ENCODE measurements at places on chromosomes 7 and 10.

- DNase-seq, result no peak
These were observed 370.8 kb downstream of the CDC14C start for GRCh38 chr7:49295146-49295545.

GRCh38 chr7:66549466-66549865, 79.2 kb upstream of the KCTD7 start:
- DNase-seq, result no peak

DNA sequence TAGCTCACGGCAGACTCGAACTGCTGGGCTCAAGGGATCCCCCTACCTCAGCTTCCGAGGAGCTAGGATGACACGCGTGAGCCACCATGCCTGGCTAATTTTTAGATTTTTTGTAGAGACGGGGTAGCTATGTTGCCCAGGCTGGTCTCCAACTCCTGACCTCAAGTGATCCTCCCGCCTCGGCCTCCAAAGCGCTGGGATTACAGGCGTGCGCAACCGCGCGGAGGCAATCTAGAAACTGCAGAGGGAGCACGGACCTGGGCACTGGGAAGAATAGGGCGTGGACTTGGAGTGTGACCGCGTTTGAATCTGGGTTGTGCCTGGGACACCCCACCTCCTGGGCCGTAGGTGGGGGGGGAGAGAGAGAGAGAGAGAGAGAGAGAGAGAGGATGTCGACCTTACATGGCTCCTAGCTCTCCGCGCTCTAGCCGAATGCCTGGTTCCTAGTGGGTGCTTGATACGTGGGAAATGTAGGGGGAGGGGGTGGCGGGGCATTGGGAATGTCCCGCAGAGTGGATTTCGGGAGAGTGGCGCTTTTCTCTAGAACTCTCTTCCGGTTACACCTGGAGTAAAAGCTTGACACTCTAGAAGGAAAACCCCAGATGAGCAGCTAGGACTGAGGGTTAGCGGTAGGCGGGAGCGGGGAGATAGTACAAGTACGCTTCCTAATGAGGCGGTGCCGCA, 1.2 kb upstream of the MAP3K8 start:
- no peak for DNase-seq

DNA sequence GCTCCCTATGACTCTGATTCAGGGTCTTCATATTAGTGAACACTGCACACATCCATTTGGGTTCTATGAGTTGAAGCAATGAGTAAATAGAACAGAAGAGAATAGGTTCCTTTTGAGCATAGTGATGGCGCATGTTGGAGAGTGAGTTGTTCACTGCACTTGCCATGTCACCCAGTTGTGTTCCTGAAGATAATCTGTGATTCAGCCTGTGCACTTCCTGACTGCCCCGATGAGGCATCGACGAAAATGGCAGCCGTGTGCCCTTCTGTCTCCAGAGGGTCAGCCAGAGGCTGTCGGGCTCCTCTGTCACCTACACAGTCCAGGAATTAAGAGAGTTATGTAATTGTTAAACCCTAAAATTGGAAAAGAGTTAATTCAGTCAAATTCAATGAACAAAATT, 94.7 kb downstream of the GALNT11 start:
- no peak for DNase-seq

DNA sequence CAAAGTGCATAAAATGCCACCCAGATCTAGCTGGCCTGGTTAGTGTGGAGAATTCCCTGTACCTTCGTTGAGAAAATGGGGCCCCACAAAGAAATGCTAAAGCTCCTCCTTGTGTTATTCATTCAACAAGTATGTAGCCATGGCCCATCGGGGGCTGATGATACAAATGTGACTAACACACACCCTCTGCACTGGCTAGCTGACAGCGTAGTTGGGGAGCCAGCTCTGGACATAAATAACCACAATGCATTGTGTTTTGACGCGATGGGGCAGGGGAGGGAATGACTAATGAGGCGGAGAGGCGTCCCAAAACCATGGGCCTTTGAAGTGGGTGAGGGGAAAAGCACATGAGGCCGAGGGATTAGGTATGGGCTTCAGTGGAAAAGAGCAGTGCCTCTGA, 28.2 kb upstream of the ASL start:
- DNase-seq, result no peak

DNA sequence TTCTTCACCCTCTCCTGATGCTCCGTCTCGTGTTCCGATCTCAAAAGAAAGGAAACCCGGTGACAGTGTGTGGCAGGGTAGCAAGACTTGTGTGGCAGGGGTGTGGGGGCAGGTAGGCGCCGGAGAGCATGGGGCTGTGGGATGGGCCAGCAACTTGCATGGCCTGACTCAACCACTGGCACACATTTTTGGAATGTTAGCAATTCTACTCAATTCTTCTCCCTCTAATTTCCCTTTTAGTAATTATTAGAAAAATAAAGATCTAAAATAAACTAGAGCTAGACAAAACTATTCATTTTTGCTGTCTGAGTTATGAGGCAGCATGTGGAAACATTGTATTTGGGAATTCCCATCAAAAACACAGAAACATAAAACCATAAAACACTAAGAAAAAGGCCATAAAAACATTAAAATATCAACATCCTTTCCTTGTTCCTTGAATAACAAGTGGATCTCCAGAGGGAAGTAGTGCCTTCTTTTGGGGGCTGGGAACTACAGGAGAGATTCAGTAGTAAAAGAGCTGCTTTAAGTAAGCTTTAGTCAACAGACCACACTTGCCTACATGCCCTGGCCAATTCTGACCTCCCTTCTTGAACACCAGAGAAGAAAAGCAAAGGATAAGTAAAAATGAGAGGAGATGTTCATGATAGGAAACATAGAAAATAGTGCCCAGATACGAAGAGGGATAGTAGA, 21.8 kb downstream of the SEMA3C start:
- no peak for DNase-seq

DNA sequence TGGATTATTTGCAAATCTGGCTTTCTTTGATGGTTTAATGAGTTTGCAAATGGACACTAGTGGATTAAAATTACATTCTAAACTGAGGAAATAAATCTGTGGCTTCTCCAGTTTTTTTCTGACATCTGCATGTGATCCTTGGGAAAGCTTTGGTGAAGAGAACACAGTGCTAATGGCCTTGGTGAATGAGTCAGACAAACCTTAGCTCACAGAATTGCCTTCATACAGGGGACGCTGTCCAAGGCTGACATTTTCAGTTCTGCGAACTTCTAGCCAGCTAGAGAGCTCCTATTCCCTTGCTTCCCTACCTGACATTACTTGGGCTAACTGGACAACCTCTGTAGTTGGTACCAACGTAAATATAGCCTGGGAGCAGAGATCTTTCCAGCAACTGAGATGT, 21.2 kb downstream of the BMPER start:
- DNase-seq, result no peak

DNA sequence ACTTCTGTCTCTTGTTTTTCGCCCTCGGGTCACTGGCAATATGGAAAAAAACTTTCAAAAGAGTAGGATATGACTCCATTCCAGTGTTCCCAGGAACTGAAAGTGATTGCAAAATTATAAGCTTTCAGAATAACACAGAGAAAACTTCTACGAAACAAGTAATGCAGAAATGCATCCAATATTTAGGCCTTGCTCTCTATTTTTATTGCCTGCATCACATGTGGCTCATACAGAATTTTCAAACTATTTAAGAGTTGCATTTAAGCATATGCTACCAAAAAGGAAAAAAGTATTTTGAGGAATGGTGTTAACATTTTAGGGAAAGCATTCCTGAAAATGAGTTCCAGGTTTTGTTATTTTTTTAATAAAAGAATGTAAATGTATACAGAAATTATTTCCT, 228.0 kb downstream of the CACNB2 start:
- DNase-seq, result no peak

DNA sequence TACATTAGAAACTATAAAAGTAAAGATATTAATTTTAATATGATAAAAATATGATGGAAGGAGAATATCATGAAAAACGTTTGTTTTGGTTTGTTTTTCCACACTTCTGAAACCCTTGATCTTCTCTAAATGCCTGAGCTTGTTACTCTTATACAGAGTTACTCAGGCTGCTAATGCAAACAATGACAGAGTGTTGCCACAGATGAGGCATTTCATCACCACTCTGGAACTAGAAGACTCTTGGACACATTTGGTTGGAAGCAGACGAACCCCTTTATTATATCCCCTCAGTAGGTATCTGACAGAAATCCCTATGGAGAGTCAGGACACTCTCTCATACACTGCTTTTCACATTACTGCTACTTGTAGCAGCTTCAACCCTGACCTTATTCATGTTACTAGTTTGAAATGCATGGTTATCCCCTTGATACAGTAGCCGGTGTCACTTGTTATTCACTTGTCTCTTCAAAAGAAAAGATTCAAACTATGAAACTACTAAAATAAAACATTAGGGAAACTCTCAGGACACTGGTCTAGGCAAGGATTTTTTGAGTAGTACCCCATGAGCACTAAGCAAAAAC, 66.9 kb downstream of the SEMA3C start:
- no peak for DNase-seq

DNA sequence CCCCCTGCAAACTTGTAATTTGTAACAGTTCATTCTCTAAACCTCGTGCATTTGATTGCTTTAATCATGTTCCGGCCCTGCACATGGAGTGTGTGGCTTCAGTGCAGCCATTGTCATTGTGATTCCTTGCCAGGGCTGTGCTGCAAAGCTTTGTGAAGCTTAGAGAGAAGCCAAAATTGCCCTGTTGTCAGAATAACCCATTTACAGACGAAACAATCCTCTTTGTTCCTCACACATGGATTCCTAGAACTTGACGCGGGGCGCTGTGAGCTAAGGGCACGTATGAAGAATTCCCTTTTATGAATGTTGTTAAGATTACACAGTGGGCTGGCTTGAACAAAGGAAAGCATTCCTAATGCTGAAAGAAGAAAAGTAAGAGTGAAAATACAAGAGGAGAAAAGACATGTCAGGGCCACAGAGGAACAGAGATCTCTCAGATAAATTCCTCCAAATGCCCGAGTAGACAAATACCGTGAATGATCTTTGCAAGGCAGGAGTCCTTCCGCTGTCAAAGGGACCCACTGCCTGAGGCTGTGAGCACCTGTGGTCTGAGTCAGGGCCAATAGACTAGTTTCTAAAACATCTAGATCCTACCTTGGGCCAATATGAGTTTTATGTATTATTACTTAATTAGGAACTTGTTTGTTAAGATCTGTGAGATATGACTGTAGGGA, 205.4 kb upstream of the C7orf33 start:
- no peak for DNase-seq

GRCh38 chr7:130957137-130957513, 223.1 kb upstream of the KLF14 start:
- no peak for DNase-seq

- no peak for DNase-seq
These were observed 157.2 kb downstream of the CHRM2 start for GRCh38 chr7:137025469-137026175.
